Activated naive CD8-positive, alpha-beta T cell treated with anti-CD3 and anti-CD28 coated beads, Interleukin-2, amount 50 U/mL, for 24 hours (primary cell): ENCODE measurements at places on chromosomes 1 and 21.

DNA sequence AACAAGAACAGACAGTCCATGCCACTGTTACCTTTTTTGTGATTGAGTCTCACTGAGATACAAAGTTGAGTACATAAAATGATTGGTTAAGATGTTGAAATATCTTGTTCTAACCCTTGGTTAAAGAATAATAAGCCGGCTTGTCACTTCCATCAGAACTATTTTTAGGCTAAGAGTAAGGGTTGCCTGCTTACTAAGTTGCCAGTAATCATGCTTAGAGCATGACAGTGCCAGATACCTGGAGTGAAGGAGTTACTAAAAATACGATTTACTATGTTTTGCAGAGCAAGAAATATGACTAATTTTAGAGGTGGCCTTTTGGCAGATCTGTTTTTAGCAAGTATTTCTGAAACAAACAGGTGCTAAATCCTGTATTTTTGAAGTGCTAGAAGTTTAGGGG lies 6.0 kb downstream of the HUNK start:
- DNase-seq = no peak

GRCh38 chr1:202036595-202037387 lies 26.4 kb downstream of the ELF3 start:
- DNase-seq = no peak

DNA sequence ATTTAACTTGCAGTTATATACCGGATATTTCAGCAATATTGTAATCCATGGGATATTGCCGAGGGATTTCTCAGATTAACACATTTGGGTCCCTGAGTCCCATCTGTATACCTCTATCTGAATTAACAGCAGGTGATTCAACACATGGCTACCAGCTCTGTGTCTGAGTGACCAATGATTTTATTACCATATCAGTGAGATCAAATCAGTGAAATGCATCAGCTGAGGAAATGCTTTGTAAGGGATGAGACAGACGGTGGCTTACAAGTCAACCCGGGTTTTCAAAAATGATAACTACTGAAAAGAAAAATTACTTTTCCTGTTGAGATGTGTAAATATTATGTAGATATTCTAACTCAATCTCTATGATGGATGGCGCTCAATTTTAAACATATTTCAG lies 504.1 kb upstream of the PKN2 start:
- no peak for DNase-seq

DNA sequence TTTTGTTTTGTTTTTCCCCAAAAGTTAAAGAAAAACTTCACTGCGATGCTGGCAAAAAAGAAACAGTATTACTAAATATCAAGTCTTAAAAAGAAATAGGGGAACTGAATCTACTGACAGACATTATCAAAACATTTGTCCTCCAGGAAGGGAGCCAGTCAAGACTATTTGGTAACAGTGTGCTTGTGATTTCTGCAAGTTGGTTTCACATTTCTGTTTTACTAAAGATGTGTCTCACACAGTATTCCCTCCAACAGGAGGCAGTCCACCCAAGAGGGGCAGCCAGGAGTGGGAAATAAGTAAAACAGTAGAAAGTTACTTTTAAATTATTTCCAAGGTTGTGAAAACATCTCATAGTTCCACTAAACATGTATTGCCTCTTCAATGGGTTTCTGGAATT lies 74.4 kb upstream of the SDC3 start:
- DNase-seq = no peak

DNA sequence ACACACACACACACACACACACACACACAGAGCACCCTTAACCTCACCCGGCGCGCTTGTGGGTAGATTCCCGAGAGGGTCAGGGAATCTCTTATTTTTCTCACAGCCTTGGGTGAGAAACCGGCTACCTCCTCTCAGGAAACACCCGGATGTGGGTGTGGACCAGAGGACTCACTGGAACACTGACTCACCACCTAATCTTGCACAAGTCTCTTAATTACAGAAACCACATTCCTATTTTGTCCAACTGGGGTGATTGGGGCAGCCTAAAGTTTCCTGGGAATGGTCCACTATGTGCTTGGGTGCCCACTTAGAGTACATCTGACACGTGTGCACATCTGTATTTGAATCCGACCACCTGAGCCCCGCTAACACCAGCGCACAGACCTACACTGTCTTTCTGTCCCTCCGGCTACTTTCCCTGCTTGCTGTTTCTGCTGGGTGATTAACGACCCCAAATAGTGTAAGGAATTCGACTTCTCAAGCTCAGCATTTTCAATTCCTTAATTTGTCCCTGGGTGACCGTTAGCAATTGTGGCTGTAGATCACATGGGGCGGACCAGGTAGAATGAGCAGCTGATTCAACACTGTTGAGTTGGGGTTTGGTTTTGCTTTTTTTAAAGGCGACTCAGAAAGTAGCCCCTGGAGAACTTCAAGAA lies 14.0 kb upstream of the TBX15 start:
- DNase-seq = no peak

DNA sequence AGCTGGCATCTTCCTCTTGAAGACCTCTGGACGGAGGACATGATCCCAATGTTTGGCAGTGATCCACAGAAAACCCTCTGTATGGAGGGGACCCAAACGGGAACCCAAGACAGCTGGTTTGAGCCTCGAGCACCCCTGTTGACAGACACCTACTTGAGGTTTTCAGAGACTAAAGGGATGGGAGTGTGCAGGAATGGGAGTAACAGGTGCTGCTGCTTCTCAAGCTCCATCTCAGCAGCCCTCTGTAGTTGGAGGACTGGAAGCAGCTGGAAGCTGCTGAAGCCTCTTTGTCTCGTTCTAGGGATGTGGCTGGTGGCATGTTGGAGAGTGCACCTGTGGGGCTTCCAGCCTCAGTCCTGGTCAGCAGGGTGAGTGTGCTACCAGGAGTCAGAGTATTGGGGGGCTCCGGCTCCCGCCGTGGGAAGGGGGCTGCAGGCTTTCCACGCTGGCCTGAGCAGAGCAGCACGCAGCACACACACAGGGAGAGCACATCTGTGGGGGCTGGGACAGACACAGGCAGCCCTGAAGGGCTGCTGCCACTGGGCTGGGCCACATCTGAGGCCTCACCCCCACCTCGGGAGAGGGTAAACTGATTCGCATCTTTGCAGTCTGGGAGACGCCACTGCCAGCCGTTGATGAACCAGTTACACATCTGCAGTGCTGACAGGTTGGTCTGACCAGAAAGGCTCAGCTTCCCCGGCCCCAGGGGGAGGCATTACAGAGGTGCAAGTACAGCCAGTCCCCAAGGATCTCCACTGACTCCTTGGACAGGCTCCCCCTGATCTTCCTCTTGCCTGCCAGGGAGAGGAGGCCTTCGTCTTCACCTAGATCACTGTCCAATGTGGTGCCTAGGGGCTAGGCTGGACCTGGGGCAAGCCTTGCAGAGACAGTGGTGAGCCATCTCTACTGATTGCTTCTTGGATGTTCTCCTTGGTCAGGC lies 56.6 kb downstream of the ADSS2 start:
- DNase-seq = no peak

GRCh38 chr1:164763098-164763497 lies 204.1 kb downstream of the PBX1 start:
- DNase-seq = no peak

GRCh38 chr1:155253208-155253607 lies 2.1 kb downstream of the ENTREP3 start:
- DNase-seq = no peak

- DNase-seq = no peak
These were observed 161.2 kb downstream of the HMCN1 start for GRCh38 chr1:185895208-185895900.

GRCh38 chr1:153293851-153294250 lies 18.9 kb downstream of the PGLYRP3 start:
- no peak for DNase-seq

GRCh38 chr1:205672970-205673369 lies 7.3 kb downstream of the SLC45A3 start:
- no peak for DNase-seq

DNA sequence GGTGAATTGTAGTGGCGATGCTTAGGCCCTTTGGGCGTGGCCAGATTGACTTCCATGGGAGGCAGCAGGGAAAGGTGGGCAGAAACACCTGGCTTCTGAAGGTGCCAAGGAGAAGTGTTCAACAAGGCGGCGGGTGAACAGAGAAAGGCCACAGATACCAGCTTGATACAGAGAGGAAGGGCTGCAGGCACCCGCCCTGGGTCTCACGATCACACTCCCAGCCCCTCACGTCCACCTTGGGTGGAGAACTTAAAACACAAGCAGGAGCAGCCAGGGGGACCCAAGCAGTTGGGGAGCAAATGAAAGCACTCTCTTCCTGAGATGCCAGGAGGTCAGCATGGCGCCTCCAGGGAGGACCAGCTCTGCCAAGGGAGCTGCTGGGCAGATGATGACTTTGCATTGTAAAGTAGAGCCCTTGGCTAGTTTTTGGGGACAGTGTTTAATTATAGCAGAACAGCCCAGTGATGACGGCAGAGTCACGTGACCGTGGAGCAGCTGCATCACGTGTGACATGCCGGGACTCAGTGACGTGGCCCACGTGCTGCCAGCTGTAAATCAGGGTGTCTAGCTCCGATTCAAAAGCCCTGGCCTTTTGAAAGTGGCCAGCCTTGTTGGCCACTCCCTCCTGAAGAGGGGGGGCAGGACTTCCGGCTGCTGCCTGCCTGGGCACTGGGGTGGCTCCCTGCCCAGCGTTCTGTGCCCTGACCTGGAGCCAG lies 19.0 kb downstream of the SLC37A1 start:
- no peak for DNase-seq

DNA sequence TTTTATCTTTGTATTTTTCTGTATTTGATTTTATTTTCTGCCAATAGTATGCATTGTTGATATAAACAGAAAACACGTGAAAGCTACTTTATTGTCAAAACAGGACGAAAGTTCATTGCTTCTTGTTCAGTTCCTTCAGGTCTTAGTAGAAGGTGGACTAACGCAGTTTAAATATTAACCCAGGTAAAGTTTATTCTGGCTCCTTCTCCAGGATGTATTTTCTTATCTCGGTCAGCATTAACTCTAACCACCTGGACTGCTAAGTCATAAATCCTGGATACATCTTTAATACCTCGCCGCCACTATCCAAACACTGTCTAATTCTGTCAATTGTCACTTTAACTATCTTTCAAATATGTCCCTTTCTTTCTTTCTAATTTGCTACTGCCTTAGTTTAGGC lies 5.7 kb upstream of the SOAT1 start:
- DNase-seq = no peak

DNA sequence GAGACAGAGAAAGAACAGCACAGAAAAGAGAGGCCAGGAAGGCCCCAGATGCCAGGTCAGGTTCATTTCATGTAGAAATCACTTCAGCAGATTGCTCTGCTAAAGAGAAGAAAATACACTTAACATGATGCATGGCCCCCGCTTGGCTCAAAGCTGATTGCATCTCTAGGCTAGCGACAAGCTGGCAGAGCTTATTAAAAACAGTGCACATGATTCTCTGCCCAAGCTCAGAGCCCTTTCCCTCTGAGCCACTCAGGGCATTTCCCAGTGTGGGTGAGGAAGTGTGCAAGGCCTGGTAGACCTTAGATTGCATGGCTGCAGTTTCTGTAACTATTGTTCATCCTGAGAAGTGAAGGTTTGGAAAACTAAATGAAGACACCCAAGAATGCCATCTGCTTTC lies 3.3 kb upstream of the CAPN9 start:
- DNase-seq = no peak

DNA sequence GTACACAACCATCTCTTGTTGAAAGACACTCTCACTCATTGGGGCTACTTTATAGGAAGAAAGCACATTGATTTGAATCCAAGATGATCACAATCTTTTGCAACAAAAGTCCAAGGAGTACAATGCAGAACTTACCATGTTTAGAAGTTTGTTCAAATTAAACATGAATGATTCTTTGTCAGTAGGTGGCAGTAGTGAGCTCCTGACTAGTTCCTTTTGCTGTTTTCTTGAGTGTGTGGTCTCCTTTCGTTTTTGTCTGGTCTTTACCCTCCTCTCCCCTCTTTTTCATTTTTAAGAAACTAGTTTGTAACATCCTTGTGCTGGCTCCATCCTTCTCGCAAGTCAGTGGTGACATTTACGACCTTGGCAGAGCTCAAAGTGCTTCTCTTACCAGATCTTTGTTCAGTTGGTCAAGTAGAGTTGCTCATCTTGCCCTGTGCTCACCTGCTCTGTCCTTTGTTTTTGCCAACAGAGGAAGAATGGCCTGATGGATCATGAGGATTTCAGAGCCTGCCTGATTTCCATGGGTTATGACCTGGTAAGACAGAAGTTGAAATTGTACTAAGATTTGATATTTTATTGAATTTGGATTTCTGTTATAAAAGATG lies 35.7 kb upstream of the MTR start:
- peak; percentile 5 for DNase-seq

- DNase-seq = no peak
These were observed 59.2 kb upstream of the SPAG17 start for GRCh38 chr1:118244194-118244593.

DNA sequence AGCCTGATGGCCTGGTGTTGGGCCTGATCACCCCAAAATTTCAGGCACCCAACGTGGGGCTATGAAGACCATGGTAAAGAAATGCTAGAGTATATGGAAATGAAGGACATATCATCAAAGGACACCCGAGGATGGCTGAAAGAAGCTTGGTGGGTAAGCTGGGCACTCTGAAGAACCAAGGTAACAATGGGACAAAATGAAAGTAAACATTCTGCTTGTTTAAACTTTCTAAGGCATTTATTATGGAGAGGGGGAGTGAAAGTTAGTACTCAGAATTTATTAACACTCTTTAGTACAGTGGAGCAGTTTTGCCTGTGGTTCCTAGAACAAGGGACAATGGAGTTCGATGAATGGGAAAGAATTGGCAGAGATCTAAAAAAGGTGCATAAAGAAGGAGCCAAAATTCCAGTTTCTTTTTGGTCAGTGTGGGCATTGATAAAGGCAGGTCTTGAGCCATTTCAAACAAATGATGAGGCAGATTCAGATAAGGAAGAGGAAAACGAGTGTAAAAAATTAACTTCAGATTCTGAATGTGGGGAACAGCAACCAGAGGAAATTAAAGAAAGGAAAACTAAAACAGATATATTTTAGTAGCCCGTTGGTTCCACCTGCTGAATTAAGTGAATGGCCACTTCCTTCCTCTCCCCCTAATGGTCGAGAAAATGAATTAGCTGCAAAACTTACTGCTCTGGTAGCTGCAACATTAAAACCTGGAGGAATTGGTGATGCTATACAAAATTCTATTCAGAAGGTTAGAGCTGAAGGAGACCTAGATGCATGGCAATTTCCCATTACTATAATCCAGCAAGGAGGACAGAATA lies 8.4 kb upstream of the PM20D1 start:
- DNase-seq = no peak

- DNase-seq = no peak
These were observed 12.4 kb downstream of the ZBTB17 start for GRCh38 chr1:15963363-15963967.

GRCh38 chr1:89630048-89630447 lies 2.9 kb upstream of the LRRC8C start:
- no peak for DNase-seq

GRCh38 chr1:116497656-116498055 lies 73.2 kb downstream of the CD58 start:
- no peak for DNase-seq

DNA sequence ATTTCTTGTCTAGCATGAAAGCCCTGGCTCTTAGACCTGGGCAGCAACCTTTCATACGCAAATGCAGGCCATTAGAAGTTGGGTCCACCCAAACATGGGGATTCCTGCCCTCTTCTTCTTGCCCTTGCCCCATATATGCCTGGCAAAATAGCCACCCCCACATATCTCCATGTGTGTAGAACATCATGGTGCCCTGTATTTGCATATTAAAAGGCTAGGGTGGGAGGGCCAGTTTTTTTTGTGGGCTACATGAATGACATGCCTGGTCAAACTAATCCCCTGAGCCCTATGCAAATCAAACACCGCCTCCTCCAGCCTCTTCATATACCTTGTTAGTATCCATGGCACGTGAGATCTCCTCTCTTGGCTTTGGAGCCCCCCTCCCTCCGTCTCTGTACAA lies 24.7 kb downstream of the MFSD2A start:
- no peak for DNase-seq

- DNase-seq = no peak
These were observed 230.2 kb upstream of the AJAP1 start for GRCh38 chr1:4424254-4424653.
